Activated CD4-positive, CD25-positive, alpha-beta regulatory T cell treated with anti-CD3 and anti-CD28 coated beads, Interleukin-2, amount 50 U/mL, for 16 hours (primary cell): ENCODE measurements at places on chromosomes 13 and 19.

GRCh38 chr19:12669270-12670158 is 2.9 kb downstream of the WDR83 start:
- peak; percentile 60 for DNase-seq

GRCh38 chr19:58304748-58305064 is 471 bp upstream of the ERVK3-1 start:
- DNase-seq = no peak

GRCh38 chr19:2045501-2046045 is 5.5 kb downstream of the MKNK2 start:
- DNase-seq = no peak

- DNase-seq = no peak
These were observed 734 bp upstream of the LRRC8E start for GRCh38 chr19:7887408-7888144.

DNA sequence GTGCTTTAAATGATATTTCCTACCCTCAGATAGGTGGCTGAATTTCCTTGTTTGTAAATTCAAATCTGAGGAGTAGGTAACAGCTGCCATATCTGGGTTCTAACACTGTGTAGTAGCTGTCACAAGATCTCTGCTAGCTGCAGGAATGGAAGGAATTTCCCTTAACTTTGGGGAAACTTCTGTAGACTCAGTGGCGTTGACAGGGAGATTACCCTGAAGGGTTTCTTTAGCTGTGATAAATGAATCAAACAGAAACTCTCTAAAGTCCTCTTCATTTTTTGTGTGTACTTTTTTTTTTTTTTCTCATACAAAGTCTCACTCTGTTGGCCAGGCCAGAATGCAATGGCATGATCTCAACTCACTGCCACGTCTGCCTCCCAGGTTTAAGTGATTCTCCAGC is 5.3 kb upstream of the EPSTI1 start:
- DNase-seq = no peak

DNA sequence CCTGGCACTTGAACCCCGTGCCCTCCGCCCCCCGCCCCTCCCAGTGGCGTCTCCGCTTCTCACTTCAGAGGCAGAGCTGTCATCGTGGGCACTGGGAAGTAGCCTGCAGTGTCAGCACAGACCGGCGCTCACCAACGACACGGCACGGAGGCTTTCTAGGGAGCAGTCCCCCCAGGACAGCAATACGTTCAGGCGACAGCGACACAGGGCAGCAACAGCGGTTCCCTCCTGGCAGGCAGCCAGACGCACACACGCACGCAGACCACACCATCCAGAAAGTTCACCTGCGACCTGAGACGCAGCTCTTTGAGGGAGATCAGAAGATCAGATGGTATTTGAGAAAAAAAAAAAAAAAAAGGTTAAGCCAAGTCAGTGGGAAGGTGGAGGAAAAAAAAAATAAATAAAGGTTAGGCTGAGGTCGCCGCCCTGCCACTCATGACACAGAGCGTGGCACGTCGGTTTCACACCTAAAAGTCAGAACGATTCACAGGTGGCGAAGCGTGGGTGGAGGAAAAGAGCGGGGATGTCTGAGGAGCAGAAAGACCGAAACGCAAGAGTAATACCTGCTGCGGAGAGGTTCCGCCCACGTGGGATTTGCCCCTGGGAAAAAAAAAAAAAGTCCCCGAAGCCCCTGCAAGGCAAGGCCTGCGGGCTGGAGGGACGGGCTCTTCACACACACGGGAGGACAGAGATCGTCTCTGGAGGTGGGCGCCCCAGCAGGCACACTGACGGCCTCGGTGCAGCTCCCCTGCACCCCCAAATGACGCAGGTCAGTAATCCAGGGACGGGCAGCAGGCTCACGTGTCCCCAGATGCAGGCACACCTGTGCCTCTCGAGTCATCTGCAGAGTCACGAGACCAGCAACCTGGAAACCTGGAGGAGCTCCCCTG is 94.5 kb downstream of the GNG7 start:
- DNase-seq = peak; percentile 66

DNA sequence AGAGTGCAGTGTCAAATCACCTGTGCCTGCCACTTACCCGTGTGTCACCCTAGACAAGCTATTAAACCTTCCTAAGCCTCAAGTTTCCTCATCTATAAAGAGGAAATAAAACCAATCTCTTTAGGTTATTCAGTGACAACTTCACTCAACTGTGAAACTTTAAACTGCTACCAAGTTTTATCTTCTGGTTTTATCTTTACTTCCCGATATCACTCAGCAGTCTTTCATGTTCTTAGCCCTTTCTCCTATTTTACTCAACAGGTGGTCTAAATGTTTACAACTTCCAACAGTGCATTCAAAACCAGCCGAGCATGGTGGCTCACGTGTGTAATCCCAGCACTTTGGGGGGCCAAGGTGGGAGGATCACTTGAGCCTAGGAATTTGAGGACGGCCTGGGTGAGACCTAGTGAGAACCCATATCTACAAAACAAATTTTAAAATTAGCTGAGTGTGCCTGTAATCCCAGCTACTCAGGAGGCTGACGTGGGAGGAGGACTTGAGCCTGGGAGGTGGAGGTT is 59.6 kb downstream of the GPALPP1 start:
- DNase-seq = no peak

GRCh38 chr13:26961890-26962615 is 201.5 kb upstream of the GPR12 start:
- DNase-seq = no peak

- DNase-seq = peak; percentile 34
These were observed 780 bp upstream of the GTF2F2 start for GRCh38 chr13:45119469-45119990.

DNA sequence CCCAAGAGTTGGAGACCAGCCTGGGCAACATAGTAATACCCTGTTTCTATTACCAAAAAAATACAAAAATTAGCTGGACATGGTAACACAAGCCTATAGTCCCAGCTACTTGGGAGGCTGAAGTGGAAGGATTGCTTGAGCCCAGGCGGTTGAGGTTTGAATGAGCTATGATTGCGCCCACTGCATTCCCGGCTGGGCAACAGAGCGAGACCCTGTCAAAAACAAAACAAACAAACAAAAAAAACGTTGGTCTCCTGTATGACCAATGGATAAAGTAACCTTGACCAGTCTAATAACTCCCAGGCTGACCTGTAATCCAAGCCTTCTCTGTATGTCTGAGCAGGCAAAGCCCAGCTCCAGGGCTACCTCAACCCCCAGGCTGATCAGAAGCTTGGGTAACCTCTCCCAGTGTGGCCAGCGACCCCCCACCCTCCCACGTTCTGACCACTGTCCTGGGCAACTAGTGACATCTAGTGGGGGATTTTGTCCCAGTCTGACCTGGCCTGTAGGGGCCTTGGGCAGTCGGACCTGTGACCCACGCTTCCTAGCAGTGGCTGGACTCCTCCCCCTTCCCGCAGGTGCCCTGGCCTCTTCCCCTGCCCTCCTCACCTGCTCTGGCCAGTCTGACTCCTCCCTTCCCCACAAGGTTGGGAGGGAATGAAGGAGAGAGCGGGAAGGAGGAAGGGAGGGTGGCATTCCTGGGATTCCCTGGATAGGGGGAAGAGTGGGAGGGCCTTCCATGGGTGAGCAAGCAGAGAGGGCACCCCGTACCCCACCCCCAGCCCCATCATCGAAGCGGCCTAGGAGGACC is 1.0 kb upstream of the BCAM start:
- no peak for DNase-seq

DNA sequence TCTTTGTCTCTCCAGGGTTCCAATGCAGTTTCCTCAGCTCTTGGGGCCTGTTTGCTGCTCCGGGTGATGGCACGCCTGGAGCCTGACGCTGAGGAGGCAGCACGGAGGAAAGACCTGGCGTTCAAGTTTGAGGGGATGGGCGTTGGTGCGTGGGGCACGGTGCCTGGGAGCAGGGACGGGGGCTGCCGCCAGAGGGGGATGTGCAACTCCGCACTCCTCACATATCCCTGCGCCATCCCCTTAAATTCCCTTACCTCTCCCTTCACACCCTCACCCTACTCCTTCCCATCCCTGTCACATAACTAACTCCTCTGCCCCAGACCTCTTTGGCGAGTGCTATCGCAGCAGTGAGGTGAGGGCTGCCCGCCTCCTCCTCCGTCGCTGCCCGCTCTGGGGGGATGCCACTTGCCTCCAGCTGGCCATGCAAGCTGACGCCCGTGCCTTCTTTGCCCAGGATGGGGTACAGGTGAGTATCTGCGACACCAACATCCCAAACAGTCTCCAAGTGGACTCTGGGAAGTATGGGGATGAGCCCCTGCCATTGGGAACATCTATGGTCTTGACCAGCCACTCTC is 31.1 kb downstream of the TRPM4 start:
- DNase-seq = no peak

DNA sequence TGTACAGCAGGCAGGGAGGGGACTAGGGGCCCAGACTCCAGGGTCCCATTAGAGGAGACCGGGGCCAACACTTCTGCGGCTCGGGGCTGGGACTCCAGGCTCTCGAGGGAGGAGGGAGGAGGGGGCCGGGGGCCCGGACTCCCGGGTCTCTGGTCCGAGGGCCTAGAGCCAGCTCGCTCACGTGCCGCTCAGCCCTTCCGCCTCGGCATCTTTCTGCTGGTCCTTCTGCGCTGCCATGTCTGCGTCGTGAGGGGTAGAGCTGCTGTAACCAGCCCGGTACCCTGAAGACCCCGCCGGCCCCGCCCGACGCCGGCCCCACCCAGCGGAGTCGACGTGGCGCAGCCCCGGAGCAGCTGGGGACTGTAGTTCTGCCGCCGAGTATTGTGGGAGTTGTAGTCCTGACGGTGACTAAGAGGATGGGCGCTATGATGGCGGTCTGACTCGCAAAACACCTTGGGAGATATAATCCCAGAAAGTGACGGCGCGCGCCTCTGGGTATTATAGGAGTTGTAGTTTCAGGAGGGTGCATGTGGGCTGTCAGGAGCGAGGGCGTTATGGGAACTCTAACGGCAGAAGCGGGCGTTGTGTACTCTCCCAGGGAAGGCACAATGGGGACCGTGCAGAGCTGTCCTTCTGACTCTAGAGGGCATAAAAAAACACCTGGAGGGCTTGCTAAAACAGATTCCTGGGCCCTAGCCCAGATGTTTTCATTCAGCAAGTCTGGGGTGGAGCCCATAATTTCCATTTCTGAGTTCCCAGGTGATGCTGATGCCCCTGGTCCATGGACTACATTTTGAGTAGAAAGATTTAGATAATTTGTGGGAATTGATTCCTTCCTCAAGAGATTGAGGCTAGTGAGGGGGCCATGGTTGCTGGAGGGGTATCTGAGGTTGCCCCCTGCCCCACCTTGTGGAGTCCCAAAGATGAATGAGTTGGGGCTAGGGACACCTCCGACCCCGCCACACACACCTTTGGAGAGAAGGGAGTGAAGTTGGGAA is at the start of gene RABAC1:
RABAC1 (minus strand) TSS at position 266 of the 998 bp plus-strand sequence; CDS start at position 237, 29 bp downstream.
- DNase-seq = peak; percentile 78

- no peak for DNase-seq
These were observed 7.4 kb upstream of the TBXA2R start for GRCh38 chr19:3613818-3614661.
